ENCODE measurements at places on chromosomes 6 and 20. TPM values are rescaled to one million over a fixed set of nuclear protein-coding genes. Genes with fewer than 3 reads are reported as not detected.

GRCh38 chr20:36304786-36305495 lies 1.2 kb upstream of the DLGAP4 start:
- no peak for DNase-seq

RIMS4 gene
- total RNA-seq, result 0.40 TPM

RSPO3 gene
- not detected for total RNA-seq

- DNase-seq, result no peak
Observed at GRCh38 chr6:152977556-152977955, 5.3 kb downstream of the FBXO5 start.

GRCh38 chr20:10687895-10688294 lies 14.1 kb upstream of the JAG1 start:
- no peak for DNase-seq

GRCh38 chr6:125899726-125900182 lies 56.8 kb upstream of the HINT3 start:
- DNase-seq, result peak; percentile 17

DNA sequence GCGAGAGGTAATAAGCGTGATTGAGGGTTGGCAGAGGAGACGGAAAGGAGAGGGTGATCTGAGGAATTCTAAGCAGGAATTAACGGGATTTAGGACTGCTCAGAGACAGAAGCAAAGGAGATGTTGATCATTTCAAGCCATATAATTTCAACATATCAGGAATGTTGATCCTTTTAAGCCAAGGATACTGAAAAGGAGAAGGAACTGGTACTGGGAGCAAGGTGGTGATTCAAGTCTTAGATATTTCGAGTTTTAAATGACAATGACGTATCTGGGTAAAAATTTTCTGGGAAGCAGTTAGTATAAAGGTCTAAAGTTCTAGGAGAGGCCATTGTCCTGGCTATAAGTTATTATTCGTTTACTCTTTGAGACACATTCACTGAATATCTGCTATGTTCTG lies 91.3 kb upstream of the OGFRL1 start:
- no peak for DNase-seq

GRCh38 chr20:38635721-38636288 lies 34.2 kb downstream of the ARHGAP40 start:
- DNase-seq, result no peak

DNA sequence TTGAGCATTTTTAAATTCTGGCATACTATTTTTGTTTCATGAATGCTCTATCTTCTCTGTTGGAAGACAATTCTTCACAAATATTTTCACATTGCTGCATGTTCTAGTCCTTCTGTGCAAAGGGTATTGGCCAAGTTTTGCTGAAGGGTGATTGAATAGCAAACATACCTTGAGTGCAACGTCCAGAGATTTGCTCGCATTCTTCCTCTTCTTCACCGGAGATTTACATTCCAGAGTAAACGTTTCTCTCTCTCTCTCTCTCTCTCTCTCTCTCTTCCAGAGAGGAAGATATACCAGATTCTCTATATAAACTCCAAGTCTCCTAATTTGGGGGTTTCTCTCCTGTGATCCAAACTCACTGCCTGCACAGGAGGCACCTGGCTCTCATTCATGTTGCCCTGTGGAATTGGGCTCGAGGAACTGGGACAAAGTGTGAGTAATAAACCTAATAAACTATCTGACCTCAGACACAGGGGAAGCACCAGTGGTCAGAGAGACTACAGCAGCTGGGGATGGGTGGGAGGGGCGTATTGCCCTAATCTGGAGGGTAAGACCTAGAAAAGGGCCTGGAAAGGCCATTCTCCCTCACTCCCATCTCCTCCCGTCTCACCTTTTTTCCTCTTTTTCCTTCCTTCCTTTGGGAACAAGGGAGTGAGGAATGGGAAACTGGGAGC lies 1.1 kb upstream of the TREML1 start:
- DNase-seq, result no peak

GRCh38 chr6:13454286-13455221 lies 32.8 kb downstream of the GFOD1 start:
- no peak for DNase-seq

GRCh38 chr6:141667580-141668309 lies 465.0 kb upstream of the GJE1 start:
- DNase-seq, result no peak

- no peak for DNase-seq
Observed at GRCh38 chr6:70863343-70863742, 93.5 kb downstream of the B3GAT2 start.

DNA sequence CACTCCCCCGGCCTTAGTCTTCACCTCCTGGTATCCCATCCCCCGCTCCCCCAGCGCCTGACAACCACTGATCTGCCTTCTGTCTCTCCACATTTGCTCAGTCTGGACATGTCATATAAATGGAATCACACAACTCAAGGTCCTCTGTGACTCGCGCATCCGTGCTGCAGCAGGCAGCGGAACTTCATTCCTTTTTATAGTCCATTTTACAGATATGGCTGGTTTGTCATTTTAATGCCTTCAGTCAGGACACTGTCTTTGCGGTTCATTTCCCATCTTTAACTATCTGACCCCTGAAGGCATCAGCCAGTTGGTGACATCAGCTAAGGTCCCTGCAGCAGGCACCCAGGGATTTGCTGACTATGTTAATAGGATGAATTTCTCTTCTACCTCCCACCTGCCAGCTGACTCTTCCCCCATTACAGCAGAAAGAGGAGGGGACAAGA lies 125.7 kb downstream of the ZMYND8 start:
- no peak for DNase-seq

DNA sequence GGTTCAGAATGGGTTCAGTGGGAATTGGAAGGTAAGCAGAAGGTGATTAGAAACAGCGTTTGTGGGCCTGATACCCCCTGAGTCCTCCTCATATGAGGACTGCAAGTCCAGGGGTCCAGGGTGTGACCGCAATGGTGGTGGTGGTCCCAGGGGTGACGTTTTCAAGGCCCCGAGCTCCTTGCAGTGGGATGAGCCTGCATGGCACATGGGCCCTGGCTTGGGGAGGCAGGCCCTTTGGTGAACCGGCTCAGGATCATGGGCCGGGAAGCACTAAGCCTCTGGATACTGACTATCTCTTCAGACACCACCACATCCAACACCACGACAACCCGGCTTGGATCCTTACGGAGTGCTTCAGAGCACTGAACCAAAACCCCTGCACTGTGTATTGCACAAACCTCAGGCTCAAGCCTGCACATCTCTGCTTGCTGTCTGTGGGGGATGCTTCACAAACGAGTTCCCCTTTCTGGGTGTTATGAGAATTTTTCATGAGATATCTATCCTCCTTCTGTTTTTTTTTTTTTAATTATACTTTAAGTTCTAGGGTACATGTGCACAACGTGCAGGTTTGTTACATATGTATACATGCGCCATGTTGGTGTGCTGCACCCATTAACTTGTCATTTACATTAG lies 67.9 kb downstream of the STK35 start:
- DNase-seq, result no peak

GRCh38 chr20:50804437-50805348 lies 9.8 kb downstream of the BCAS4 start:
- DNase-seq, result no peak

- DNase-seq, result no peak
Observed at GRCh38 chr6:89482126-89482525, 49.2 kb downstream of the ANKRD6 start.

GRCh38 chr20:4763261-4763660 lies 41.6 kb downstream of the PRND start:
- DNase-seq, result no peak

BACH2 gene
- 7.2 TPM for total RNA-seq

- no peak for DNase-seq
Observed at GRCh38 chr20:15196547-15197255, 859.3 kb upstream of the FLRT3 start.

Data from Calu3 (cell line).